ENCODE measurements at places on chromosomes 7 and 10.

GRCh38 chr10:48461623-48462481, 143.0 kb downstream of the ARHGAP22 start:
- no peak for DNase-seq

GRCh38 chr10:68301790-68302502, 29.9 kb upstream of the HNRNPH3 start:
- no peak for DNase-seq

DNA sequence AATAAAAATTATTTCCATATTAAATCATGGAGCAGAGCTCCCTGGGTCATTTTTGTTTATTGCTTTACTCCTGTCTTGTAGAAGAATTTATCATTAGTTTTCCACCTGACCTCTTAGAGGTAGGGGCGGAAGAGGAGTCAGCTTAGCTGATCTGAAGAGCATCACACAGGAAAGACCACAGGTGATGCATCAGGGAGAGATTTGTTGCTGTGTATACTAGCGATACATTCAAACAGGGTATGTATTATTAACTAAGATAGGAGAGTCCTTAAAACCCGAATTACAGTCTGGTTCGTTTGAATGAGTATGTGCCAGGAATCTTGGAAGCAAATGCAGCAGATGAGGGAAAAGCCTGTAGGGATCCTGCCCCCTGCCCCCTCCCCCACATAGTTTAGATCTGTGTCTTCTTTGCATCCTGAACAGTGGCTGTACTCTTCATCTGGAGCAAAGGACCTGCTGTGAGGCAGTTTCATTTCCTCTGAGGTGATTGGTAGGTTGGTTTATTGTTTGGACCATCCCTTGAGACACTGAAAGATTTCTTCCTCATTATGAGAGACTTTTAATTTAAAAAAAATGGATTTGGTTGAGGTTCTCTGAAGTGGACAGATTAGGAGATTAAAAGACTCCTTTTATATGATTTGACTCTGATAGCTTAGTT, 177.0 kb downstream of the SND1 start:
- DNase-seq: no peak

DNA sequence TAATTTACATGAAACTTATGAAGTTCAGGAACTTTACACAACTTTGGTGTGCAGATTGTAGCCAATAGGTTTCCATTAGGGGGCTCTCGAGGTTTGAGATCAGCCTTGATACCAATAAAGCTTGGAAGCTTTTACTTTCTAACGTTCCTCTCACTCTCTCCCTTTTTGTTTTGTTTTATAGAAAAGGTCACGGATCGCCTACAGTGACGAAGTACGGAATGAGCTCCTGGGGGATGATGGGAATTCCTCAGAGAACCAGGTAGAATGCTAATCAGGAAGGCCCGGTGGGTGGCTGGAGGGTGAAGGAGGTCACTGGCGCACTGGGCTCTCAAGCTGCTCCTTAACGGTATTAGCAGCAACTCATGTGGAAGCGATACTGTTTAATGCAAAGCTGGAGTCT, 79.9 kb downstream of the VTI1A start:
- DNase-seq: no peak

DNA sequence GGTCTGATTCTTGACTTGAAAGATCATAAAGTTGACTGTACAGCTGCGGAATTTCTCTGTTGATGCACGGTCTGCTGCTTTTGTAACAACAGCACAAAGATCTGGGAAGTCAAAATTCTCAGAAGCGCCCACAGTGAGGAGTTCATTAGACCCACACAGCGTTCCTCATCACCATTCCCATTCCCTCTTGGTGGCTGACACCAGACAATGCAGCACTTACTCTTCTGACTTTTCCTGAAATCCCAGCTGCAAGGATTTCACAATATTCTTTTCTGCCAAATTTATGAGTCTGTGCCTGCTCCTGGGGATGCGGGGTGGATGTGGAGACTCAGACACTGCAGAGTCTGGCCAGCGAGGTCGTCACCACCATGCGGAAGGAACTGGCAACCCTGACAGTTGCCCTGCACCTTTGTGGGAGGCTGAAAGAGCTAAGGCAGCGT, 233.9 kb downstream of the FANK1 start:
- no peak for DNase-seq

DNA sequence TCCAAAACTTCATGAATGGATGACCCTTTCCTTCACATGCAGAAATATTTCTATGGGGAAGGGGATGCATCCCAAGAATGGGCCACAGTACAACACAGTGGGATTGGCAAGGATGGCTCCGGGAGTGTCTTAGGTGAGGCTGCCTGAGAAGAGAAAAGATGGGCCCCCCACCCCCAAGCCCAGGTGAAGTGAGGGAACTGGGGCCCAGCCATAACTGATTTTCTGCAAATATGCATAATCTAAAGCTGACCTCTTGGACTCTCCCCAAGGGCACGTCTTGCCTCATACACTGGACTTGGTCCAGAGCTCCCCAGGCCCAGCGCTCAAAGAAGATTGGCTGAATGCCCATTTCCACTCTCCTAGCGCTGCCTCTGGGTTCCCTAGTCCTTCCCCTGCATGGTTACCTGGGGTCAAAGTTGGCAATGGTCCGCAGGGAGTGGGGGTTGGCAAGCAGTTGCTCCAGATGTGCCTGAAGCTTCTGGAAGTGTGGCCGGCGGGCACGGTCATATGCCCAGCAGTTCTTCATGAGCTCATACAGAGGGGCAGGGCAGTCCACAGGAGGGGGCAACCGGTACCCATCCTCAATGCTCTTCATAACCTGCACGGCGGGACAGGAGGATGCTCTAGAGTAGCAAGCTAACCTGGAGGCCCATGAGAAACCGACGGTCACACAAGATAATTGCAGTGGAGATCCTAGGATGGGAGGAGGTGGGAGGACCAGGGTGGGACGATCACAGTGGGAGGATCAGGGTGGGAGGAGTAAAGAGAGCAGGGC, 12.3 kb downstream of the ZYX start:
- no peak for DNase-seq

All from stimulated activated naive CD4-positive, alpha-beta T cell treated with Interleukin-2 at 50 U/mL for 16 hours (primary cell).